ENCODE measurements at places on chromosomes 13 and 19.

GRCh38 chr19:41395355-41395754 is 1.8 kb downstream of the EXOSC5 start:
- DNase-seq = no peak

- DNase-seq = no peak
Observed at GRCh38 chr19:3782903-3783302, 3.3 kb downstream of the MATK start.

GRCh38 chr13:97212601-97213040 is 9.5 kb upstream of the MBNL2 start:
- peak; percentile 44 for DNase-seq

GRCh38 chr19:46786236-46787039 is 2.0 kb downstream of the SLC1A5 start:
- DNase-seq = peak; percentile 87

DNA sequence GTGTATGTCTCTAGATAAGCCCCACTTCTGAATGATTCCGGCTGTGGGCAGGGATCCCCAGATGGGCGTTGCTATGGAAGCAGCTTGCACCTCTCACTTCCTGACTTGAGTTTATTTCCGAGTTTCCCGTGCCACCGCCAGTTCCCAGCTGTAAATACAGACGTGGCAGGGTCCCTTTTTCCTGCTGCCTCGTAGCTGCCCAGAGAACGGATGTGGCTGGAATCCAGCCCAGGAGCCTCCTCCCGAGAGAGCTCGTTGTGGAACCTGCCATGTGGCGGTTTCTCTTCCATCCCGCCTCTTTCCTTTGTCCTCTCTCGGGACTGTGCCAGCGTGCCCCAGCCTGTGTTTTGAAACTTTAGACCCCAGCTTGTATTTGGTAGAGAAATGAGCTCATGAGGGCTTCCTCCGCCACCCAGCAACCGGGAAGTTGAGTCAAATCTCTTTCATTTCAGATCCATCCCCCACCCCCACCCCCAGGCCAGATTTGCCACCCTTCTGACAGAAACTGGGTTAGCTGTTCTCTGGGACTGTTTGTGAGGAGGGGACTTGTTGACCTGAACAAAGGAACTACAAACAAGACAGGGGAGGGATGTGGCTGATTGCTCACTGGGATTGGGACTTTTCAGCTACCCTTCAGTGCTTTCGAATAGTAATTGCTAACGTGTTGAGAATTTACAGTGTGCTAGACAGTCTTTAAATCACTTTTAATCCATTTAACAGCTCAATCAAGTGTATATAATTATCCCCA is 96.6 kb downstream of the SIPA1L3 start:
- peak; percentile 63 for DNase-seq

- no peak for DNase-seq
Observed at GRCh38 chr19:8900421-8900820, 68.2 kb downstream of the MBD3L1 start.

DNA sequence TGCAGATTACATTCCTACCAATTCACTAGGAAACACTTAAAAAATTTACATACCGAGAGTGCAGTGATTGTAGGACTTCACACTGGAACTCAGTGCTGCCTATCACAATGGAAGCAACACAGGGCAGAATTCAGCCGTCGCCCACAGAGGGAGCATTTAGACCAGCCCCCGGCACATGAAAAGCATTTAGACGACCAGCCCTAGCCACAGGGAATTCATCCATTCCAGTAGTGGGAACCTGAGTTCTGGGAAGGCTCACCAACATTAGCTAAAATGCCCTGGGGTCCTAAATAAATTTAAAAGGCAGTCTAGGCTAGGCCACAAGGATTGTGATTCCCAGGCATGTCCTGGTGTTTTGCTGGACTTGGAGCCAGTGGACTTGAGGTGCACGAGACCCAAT is 155.2 kb downstream of the LIG4 start:
- DNase-seq = no peak

DNA sequence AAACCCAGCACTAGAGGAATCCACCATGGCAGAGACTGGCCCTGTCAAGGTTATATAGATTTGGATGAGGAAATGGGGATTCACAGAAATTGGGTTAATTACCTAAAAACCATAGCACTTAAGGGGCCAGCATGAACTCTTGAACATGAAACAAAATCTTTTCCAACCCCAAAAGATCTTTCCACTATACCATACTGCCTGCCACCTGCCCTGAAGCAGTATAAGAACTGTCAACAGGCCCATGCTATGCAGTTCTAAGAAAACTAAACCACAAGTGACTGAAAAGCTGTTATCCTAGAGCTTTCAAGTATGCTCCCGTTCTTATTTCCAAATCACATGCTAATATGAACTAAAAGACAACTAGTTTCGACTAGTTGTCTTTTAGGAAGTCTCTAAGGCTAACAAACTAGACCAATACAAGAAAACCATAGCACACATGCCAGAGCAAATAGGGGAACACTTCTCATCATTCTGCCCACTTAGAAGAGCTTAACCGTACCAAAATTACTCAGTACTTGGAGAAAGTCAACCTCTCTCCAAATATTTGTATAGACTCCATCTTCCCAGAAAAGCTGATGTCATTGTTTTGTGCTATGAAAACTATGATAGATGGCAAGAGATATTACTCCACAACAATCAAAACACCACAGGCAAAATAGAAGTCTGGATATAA is 27.5 kb downstream of the HSPH1 start:
- no peak for DNase-seq

DNA sequence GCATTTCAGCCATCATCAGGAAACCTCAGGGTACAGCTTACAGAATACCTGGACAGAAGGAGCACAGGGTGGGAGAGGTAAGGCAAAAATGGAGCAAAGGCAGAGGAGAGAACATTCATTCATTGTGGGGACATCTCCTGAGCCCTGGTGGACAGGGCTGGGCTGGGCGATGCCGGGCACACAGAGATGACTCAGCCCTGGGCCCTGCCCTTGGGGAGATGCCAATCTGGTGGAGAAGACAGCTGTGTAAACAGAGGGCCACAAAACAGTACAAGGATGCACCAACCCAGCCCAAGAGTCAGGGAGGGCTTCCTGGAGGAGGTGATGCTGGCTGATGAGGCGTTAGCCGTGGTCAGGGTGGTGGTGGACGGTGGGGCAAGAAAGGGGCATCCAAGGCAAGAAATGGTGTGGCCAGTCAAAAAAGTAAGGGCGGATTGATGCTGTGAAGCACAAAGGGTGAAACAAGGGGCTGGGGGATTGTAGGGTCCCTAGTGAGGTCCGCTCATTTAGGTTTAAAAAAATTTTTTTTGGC is 3.6 kb upstream of the HAS1 start:
- no peak for DNase-seq

DNA sequence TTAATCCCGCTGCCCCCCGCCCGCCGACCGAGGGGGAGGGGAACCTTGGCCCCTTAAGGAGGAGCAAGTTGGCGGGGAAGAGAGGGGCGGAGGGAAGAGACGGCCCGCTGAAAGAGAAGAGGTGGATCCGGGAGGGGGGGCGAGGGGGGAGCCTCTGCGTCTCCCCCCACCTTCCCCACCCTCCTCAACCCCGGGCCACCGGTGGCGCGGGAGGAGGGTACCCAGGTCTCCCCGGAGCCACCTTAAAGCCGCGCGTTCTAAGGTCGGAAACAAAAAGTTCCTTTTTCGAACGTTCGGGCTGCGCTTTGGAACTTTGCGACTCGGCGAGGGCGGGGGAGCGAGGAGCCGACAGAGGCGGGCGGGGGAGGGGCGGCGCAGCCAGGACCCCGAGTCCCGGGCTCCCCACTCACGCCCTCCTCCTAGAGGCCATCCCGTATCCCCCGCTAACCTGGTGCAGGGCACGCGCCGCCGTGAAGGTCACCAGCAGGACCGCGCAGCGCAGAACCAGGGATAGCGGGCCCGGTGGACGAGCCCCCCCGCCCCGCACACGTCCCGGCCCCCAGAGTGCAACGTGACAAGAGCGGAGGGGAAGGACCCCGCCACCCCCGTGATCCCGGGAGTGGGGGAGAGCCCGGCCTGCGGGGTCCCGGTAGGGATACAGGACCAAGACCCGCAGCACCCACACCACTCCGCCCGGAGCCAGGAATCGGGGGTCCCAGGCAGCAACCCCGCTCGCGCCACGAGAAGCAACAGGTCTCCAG is 659 bp downstream of the ERF start:
- peak; percentile 82 for DNase-seq
